ENCODE measurements at places on chromosomes 11 and 22.
A peak's percentile ranks its signal among the peaks of the same experiment; 100 is the strongest.

DNA sequence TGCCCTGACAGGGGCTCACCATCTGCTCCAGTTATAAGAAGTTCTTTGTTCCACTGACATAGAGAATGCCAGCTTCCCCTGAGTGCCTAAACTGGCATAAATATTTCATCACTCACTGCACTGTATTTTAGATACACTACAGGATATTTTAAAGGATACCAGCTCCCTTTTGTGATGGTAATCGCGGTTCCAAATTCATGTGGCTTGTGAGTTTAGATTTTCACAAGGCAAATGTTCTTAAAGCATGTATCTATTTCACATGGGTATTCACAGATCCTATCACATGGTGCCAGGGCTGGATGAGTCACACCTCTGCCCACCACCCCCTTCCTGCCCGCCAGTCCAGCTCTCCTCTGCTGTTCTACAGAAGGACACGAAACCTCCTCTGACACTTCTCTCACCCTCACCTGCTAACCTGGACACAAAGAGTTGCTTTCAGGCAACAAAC, 105.5 kb downstream of the KCNC1 start:
- DNase-seq, result no peak

DNA sequence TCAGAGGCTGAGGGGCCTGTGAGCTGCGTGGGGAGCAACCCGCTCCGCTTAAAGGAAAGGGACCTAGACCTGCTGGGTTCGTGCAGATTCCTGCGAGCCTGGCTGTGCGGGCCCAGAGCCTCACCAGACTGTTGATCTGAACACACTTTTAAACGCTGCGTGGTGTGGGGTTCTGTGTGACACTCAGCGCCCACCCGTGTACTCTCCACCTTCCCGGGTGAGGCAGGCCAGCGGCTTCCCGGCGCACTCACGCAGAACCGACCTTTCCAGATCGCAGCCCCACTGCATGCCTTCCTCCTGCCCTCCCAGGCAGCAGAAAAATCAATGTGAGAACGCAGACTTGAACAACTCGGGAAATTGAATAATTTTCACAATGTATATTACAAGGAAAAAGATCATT, 388.6 kb downstream of the TBC1D22A start:
- DNase-seq, result no peak

GRCh38 chr11:61172888-61173287, 11.7 kb upstream of the VPS37C start:
- DNase-seq, result no peak

GRCh38 chr11:131495423-131495822, 125.0 kb downstream of the NTM start:
- DNase-seq, result no peak

GRCh38 chr11:20421946-20422345, 34.4 kb downstream of the PRMT3 start:
- DNase-seq, result peak; percentile 63

DNA sequence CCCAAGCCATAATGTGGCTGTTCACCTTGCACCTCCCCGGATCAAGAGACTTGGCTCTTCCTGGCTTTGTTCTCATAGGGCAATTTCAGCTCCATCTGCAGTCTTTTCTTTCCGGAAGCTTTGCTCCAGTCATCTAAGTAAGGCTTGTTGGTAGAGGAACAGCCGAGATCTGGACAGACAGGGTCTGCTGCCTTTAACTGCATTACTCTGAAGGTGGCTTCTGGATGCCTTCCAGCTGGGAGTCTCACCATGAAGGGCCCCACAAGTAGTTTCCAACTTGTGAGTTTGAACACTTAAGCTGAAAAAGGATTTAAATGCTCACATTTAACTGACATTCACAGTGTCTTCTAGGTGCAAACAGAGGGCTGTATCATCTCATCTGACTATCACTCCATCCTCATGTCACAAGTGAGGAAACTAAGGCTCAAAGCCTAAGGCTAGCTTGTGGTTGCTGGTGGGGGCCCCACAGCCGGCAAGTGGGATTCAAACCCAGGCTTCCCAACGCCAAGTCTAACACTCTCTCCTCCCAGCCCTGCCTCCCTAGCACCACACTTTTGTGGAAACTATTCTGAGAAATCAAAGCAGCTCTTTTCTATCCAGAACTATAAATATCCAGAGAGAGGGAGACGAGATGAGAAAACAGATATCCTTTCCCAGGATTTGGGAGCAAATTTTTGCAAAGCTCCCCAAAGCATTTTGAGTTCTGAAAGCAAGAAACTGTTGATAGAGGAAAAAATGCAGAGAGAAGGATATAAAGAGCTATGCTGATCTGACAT, 58.4 kb downstream of the GALNT18 start:
- DNase-seq, result no peak

DNA sequence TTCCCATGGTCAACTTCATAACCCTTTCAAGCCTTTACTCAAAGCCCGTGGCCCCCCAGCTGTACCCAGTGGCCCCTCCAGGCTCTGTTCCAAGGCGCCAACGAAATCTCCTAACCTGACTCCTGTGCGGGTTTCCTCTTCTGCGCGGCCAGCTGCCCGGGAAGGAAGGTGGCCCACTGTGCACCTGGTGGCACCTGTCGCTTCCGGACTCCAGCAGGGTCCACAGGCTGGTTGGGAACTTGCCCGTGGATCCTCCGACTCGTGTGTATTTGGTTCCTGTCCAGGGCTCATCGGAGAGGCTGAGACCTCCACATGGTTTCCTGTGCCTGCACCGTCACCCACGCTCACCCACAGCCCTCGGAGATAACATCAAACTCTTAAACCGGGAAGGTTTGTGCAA, 335.4 kb downstream of the BRD1 start:
- DNase-seq, result no peak

GRCh38 chr11:23995891-23996290, 501.0 kb upstream of the LUZP2 start:
- no peak for DNase-seq

DNA sequence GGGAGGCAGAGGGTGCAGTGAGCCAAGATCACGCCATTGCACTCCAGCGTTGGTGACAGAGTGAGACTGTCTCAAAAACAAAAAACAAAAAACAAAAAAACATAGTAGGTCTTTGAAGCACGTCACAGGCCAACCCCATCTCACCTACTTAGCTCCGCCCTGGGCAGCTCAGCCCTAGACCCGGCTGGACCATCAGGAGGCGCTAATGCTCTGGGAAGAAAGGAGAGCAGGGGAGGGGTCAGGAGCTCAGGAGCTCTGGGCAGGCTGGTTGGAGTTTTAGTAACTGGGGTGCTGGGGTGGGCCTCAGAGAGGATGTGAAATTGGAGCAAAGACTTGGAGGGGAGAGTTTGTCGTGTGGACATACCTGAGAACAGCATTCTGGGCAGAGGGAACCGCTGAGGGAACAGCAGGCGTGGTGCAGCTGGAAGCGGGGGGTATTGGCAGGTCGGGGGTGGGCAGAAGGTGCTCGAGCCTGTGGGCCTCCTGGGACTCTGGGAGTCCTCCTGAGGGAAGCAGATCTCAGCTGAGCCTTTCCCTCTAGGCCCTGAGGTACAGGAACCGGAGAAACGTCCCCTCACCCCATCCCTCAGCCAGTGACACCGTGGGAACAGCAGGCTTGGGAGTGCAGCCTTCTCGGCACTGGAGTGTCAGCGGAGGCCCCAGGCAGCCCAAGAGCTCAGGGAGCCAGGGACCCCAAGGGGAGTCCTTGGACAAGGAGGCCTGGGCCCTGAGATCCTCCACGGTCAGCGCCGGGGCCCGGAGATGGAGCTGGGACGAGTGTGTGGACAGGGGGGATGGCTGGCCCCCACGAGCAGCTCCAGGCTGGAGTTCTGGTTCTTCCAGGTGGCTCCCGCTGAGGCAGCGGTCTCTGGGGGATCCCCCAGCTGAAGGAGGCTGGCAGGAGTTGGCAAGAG, 2.2 kb upstream of the RPS6KA4 start:
- DNase-seq, result peak; percentile 56

DNA sequence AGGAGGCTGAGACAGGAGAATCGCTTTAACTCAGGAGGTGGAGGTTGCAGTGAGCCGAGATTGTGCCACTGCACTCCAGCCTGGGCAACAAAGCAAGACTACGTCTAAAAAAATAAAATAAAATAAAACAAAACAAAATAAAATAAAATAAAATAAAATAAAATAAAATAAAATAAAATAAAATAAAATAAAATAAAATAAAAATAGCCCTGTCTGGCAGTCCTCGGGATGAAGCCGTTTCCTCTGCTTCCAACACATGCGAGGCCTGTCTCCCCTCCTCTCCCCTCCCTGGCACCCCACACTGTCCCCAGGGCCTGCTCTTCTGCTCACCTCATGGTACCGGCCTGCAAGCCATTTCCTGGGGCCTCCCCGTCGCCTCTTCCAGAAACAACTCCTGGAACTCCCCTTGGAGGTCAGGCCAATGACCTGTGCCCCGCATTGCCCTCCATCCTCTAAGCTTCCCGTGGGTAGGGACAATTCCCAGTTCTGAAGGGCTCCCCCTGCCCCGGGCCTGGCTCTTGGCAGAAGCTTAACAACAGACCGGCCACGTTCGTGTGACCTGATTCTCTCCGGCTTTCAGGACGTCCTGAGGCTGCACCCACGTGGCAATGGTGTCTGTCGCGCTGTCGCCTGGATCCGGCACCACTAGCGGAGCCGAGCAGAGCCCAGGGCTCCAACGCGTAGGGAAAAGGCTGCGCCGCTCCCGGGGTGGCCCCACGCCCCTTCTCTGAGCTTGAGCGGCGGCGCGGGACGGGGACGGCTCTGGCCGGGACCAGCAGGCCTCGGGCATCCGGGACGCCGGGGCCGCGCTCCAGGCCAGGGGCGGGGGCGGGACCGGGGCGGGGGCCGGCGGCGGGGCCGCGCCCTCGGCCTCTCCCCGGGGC, 456 bp upstream of the PARVB start:
- DNase-seq, result peak; percentile 71

- DNase-seq, result no peak
Observed at GRCh38 chr11:115552151-115552772, 48.0 kb upstream of the CADM1 start.

GRCh38 chr11:26958005-26958701, 35.8 kb upstream of the FIBIN start:
- no peak for DNase-seq

- peak; percentile 93 for DNase-seq
Observed at GRCh38 chr22:29553351-29554224, at the start of gene THOC5. THOC5 (minus strand) TSS chr22:29553757; CDS start chr22:29549147, 4,610 bp downstream.

GRCh38 chr11:111514216-111515031, at the start of gene HOATZ:
HOATZ (plus strand) TSS chr11:111514778; CDS start chr11:111514785, 7 bp downstream.
- DNase-seq, result no peak

DNA sequence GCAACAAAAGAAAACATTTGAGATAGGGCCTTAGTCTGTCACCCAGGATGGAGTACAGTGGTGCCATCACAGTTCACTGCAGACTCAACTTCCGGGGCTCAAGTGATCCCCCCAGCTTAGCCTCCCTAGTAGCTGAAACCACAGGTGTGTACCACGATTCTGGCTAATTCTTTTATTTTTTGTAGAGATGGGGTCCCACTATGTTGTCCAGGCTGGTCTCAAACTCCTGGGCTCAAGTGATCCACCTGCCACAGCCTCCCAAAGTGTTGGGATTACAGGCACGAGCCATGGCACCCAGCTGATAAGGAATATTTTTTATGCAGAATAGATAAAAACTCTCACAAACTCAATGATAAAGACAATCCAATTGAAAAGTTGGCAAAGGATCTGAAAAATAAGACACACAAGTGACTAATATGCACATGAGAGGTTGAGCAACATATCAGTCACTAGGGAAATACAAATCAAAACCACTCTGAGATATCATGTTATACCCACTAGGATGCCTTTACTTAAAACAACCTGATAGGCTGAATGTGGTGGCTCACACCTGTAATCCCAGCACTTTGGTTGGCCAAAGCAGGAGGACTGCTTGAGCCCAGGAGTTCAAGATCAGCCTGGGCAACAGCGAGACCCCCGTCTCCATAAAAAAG, 33.9 kb upstream of the CLTCL1 start:
- DNase-seq, result no peak

DNA sequence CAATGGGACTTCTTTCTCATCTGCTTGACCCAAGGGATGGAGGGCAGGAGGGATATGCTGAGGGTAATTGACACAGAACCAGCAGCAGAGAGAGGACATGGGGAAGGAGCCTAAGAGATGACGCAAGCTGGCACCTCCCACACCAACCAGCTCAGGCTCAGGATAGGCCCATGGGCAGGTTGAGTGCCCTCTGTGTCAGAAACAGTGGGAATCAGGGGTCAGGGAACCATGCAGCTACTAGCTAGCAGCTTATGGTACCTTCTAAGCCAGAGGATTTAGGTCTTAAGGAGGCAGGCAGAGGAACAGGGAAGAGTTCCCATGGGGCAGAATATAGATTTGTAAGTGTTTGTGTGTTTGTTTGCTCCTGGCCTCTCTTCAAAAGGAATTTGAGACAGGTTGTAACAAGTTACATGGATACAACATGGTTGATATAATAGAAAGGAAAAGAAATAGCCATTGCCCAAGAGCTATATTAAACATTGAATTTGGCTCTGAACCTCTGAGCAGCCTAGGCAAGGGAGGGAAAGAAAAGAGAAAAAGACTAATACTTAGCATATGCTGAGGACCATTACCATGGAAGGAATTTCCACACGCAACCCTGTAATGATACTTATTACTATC, 39.9 kb upstream of the NAV2 start:
- DNase-seq, result no peak

- DNase-seq, result no peak
Observed at GRCh38 chr11:18438691-18439090, 17.0 kb upstream of the LDHAL6A start.

DNA sequence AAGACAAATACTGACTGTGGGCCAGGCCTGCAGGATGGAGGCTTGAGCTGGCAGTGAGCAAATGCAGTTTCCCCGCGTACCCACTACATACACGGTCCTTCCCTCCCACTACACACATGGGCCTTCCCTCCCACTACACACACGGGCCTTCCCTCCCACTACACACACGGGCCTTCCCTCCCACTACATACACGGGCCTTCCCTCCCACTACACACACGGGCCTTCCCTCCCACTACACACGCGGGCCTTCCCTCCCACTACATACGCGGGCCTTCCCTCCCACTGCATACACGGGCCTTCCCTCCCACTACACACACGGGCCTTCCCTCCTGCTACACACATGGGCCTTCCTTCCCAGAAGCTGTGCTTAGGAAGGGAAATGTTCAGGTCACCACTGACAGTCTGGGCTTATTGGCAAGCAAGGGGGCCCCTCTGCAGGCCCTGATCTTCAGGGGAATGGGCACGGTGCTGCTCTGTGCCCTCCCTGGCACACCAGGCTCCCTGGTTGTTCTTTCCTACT, 10.8 kb downstream of the DNAL4 start:
- no peak for DNase-seq

- no peak for DNase-seq
Observed at GRCh38 chr11:100061006-100061405, 626.1 kb upstream of the ARHGAP42 start.

- DNase-seq, result no peak
Observed at GRCh38 chr22:40567106-40567505, 69.4 kb downstream of the MRTFA start.

GRCh38 chr11:80856066-80856465, 1415.2 kb upstream of the TENM4 start:
- no peak for DNase-seq
